Glomerular endothelial cell (primary cell): ENCODE measurements at places on chromosomes 12 and 14. TPM values are rescaled to one million over a fixed set of nuclear protein-coding genes. Genes with fewer than 3 reads are reported as not detected.

ATF7IP gene
- total RNA-seq, result 34.1 and 41.8 TPM in 2 replicates

PPP1R36 gene
- total RNA-seq, result not detected in 2 replicates

NPAS3 gene
- total RNA-seq, result 0.34 and 0.93 TPM in 2 replicates

SLC25A21 gene
- 0.58 and 1.7 TPM in 2 replicates for total RNA-seq

TROAP gene
- total RNA-seq, result 4.7 and 11.4 TPM in 2 replicates

VRTN gene
- total RNA-seq, result not detected in 2 replicates

MYF5 gene
- total RNA-seq, result not detected in 2 replicates

RPS6KL1 gene
- total RNA-seq, result 18.6 and 25.7 TPM in 2 replicates

C2CD5 gene
- 12.4 and 34.5 TPM in 2 replicates for total RNA-seq
